Fibroblast of villous mesenchyme (primary cell): ENCODE measurements at places on chromosomes 5 and 9. TPM values are rescaled to one million over a fixed set of nuclear protein-coding genes. Genes with fewer than 3 reads are reported as not detected.

Gene PCDHB14
- 0.32 and 0.43 TPM in 2 replicates for total RNA-seq

DNA sequence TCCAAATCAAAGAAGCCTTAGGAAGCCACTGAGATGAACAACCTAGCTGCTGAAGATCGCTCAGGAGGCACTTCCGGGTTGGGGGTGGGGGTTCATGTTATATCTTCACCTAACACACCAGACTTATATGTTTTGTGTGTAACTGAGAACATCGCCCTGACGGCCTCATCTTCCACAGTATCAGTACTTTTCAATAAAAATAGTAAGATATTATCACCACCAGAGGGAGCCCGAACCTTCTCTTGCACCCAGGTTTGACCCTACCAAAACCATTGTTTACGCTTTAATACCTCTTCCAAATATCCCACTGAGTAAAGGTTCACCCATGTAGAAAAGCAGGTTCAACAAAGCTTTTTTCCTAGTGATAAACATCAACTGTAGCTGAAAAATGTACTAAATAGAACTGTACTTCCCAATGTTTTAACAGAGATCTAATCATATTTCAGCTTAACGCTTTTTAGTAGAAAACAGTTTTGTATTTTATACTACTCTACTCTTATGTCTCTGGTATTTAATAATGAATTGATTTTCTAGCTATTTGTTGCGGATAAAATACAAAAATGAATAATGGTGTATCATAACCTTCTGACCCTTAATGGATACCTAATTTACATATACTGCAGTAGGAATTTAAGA lies 244.0 kb downstream of the EPB41L4A start:
- peak; percentile 45 for DNase-seq

- DNase-seq: no peak
Observed at GRCh38 chr5:171455522-171455921, 36.1 kb downstream of the FGF18 start.

Gene MCIDAS
- total RNA-seq: not detected in 2 replicates

GRCh38 chr9:4131946-4132345 lies 167.9 kb downstream of the GLIS3 start:
- DNase-seq: peak; percentile 57

DNA sequence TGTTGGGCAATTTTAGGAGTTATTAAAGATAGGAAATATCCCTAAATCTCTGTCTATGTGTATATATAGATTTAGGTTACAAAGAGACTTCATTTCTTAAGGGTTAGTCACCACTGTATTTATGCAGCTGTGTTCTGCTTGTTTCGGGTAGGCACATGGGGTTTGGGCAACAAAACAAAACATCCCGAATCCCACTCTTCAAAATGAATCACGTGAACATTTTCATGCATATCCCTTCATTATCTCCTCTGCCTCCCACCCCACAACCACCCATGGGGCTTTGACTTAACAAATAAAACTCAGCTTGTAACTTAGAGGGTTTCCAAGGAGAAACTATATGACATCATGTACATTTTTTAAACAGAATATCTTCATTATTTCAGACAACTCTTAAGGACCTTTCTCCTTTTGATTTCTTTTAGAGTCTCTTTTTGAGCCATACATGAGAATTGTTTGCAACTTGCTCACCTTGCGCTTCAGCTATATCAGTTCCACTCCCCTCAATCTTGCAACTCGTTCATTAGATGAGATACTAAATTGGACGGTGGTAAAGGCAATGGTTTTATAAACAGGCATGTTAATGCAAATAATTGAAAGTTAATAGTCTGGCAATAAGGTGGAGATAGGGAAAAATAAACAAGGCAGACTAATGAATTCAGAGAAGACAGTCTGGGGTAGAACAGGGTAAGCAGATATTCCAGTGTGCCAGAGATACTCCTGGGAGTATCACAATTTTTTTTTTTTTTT lies 136.7 kb downstream of the CD180 start:
- peak; percentile 74 for DNase-seq

- DNase-seq: no peak
Observed at GRCh38 chr5:27962198-27962597, 923.8 kb upstream of the CDH9 start.

DNA sequence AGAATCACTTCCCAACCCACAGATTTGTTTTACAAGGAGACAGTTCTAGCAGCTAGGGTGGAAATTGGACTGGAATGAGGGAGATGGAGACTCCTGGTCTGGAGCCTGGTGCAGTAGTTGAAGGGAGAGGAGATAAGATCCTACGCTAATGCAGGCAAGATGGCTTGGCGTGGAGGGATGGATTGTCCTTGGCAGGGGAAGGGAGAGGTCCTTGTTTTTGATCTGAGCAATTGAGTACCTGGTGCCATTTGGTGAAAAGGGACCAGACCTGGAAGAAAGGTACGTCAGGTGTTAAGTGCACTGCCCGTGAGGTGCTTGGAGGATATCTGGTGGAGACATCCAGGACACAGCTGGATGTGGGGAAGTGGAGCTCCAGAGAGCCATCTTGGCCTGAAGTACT lies 35.7 kb downstream of the ANGPTL2 start:
- no peak for DNase-seq

DNA sequence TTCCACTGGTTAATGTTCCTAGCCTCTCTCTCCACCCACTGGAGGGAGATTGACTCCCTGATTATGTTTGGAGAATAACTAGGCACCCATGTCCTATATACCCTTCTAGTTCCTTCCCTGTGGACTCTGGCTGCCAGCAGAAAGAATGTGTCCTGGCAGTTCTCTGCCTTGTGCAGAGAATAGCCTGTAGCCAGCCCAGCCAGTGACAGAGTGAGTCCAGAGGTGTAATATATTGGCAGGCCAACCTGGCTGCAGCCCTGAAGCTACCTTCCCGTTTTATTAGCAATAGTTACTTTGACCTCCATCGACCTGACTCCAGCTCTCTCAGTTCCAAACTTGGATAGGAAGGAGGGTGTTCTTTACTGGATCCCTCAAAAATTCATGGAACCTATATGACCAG lies 8.1 kb downstream of the SETD9 start:
- no peak for DNase-seq

Gene SERF1A
- 8.7 and 15.5 TPM in 2 replicates for total RNA-seq

Gene ADAMTS16
- total RNA-seq: under 0.01 and 2.6 TPM in 2 replicates

- DNase-seq: no peak
Observed at GRCh38 chr5:161863811-161864210, 15.9 kb downstream of the GABRA1 start.

Gene NPR3
- total RNA-seq: 2.9 and 6.5 TPM in 2 replicates

Gene SHISAL2B
- total RNA-seq: not detected in 2 replicates

DNA sequence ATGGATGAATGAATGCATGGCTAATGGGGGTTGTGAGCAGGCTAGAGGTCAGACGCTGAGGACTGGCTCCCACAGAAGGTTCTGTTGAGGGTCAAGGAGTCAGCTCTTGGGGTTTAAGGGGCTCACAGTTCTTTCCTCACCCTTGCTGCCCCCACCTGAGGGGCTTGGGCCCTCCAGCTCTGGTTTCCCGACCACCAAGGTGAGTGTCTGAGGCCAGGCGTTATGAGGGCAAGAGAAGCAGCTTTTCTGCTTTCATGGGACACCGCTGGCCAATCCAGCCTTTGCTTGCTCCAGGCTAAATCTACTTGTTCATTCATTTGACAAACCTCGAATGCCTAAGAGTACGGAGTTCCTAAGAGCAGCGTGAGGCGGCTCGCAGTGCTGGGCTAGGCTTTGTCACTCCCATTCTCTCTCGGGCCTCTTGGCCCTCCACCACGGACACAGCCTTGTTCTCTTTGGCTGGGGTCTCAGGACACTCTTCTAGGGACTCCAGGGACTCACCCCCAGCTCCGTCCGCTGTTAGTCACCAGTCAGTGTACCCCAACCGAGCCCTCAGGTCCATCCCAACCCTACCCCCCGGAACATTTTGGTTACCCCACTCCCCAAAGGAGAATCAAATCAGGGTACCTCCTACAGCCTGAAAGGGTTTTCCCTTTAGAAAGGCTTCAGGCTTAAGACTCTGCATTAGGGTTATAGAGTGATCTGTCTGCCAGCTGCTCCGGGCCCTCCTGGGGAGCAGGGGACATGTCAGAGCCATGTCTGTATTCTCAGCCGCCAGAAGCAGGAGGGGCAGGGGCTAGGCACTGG lies 210.1 kb upstream of the MVB12B start:
- DNase-seq: no peak

DNA sequence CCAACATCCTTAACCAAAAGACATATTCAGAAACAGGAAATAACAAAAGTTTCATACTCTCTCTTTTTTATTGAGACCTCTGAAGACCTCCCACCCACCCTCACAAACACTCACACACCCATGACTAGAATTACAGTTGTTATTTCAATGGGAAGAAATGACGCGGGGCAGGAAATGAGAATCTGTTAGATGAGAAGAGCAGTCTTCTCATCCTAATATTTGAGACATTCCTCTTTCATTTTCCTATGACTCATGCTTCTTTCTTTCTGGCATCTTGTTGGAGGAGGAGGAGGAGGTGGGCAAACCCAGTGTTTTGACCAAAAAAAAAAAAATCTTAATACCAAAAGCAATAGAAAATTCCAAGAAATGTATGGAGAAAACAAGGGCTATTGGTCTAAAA lies 179.5 kb upstream of the TARS1 start:
- DNase-seq: peak; percentile 33

- no peak for DNase-seq
Observed at GRCh38 chr9:35490155-35490909, 421 bp downstream of the RUSC2 start.
